Activated T-helper 1 cell treated with Interleukin-2 at 50 U/mL for 16 hours (primary cell): ENCODE measurements at places on chromosomes 5 and 9.

DNA sequence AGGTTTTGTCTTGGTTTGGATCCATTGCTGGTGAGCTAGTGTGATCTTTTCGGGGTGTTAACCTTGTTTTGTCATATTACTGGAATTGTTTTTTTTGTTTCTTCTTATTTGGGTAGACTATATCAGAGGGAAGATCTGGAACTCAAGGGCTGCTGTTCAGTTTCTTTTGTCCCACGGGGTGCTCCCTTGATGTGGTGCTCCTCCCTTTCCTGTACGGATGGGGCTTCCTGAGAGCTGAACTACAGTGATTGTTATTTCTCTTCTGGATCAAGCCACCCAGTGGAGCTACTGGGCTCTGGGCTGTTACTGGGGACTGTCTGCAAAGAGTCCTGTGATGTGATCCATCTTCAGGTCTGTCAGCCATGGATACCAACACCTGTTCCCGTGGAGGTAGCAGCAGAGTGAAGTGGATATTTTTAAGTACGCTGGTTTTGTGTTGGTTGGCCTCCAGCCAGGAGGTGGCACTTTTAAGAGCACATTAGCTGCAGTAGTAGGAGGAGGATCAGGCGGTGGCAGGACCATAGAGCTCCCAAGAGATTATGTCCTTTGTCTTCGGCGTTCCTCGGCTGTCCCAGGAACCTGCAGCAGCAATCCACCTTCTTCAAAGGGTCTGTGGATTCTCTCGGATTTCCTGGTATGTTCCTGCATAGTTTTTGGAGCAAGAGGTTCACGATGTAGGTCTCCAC is 27.2 kb downstream of the SCAMP1 start:
- DNase-seq = no peak

GRCh38 chr9:77708064-77708815 is 60.1 kb upstream of the GNA14 start:
- DNase-seq = no peak

GRCh38 chr5:1725641-1726468 is 73.8 kb downstream of the MRPL36 start:
- no peak for DNase-seq

DNA sequence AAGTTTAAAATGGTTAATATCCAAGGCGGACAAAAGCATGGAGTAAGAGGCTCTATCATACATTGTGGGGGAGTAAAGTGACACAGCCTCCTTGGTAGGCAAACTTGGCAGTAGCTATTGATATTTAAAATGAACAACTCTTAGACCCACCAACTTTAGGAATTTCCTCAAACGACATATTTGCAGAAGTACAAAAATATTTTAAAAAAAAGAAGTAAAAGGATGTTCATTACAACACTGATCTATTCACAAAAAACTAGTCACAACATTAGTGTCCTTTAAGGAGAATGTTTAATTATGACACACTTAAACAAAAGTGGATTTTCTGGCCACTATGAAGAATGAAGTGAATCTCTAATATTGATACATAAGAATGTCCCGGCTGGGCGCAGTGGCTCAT is 1.7 kb downstream of the ALG2 start:
- no peak for DNase-seq

DNA sequence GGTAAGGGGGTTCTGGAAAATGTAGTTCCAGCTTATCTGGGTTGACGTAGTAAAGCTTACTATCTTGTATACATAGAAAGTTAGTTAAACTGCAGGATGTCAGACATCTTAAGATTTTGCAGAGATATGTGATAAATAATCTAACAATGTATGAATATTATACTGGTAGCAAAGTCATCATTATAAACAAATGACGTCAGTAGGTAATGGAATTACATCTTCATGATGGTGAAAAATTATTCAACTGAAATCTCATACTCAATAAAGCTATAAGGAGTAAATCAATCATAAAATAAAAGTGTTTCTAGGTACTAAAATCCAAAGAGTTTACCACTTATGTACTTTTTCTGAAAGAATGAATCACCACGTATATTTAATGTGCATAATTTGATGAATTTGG is 217.3 kb upstream of the CDH10 start:
- DNase-seq = no peak

DNA sequence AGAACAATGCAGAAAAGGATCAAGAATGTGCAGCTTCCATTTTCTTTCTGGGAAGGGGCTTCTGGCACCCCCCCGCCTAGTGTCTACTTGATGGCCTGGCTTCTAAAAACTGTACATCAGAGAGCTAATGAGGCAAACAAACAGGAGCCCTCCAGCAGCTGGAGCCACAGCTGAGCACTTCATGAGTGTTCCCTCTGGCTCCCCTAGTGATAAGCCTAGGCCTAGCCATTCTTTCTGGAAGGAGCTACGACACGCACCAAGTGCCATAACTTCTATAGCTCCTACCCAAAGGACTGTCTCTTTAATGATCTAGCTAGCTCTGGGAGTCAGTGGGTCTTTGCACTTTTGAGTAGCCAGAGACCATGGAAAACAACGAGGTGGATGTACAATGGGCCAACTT is 66.1 kb downstream of the DNAH5 start:
- no peak for DNase-seq

GRCh38 chr9:127943011-127943662 is 5.5 kb upstream of the DPM2 start:
- no peak for DNase-seq

- DNase-seq = no peak
These were observed 244.1 kb downstream of the ADGRV1 start for GRCh38 chr5:90802474-90803317.

- no peak for DNase-seq
These were observed 74.2 kb upstream of the FSTL4 start for GRCh38 chr5:133686566-133686965.

GRCh38 chr5:51846015-51846414 is 462.8 kb downstream of the ISL1 start:
- no peak for DNase-seq

DNA sequence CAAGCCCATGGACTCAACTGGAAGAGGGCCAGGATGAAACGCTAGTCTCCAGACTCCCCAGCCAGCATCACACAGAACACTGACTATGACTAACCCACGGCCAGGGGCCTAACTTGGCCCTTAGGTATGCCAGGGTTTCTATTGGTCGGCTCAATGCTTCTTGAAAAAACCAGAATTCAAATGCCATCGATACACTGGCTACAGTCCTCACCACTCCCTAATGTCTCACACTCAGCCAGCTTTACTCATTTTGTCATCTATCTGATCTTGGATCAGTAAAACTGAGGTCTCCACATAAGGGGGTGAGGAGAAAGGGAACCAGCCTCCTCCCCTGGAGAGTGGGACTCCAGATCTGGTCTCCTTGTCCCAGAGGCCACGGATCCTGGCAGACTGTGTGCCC is 59.5 kb upstream of the FUBP3 start:
- no peak for DNase-seq

DNA sequence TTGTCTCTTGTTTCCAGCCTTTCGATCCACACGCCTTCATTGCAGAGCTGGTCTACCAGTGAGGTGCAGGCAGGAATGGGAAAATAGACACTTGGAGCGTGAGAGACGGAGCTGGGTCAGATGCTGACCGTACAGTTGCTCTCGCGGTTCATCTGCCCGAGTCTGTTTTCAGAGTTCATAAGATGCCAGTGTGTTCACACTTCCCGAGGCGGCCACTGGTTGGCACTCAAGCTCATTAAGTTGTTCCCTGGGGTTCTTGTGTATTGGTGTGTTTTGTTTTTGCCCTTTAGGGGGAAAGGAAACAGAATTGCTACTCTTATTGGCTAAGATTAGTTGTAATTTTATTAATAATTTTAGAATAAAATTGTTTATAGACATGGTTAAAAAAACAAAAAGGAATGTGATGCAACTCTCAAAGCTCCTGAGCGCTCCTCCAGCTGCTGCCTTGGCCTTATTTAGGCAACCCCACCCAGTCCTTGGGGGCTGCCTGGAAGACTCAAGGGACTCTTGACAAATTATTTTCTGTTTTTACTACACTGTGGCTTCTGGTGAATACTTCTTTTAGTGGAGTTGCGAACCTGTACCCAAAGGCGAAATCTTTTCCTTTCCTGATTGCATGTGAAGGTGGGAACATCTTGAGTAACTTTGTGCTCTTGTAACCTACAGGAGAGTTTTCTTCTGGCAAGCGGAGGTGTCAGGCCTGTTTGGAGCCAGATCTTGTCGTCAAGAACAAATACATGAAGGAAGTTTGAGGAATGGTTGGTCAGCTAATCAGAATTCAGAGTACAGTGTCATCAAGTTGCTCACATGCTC is 146.1 kb downstream of the MAST4 start:
- no peak for DNase-seq

GRCh38 chr9:94927048-94927761 is 200.7 kb downstream of the AOPEP start:
- DNase-seq = no peak

DNA sequence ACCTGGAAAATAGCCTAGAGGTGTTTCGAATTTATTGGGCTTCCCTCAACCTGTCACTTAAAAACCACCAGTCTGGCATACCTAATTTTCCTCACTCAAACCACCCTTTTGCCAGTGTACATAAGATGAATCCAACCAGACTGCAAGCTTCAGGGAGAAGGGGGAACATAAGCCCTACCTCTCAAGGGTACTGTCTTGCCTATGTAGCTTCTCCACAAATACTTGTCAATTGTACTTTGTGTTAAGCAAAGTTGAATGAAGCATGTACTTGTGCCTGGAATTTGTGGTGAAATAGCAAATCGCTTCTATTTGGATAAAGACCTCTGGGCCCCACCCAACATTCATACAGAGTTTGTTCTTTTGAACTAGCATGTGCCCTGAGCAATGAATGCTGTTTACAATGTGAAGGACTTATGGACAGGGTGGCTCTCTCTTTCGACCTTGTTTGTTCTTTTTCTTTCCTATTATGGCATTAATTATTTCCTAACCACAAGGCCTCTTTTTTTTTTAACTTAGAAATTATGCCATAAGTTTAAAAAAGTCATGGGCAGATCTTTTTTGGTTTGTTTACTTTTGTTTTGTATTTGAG is 580.2 kb downstream of the EBF1 start:
- no peak for DNase-seq

DNA sequence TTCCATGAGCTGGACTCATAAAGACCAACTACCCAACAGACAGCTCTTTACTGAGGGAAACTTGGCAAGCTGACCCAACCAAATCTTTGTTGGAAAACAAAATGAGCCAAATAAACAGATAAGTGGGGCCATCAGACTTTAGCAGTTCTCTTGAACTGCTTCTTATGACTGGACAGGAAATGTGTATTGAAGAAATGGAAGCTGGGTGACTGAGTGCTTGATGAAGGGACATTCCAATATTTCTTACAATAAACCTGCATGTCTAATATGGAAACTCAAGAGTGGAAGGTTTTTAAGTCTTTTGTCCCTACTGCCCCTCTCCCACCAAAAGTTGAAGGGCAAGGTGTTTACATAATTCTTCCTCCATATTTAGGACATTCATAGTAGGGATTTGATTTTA is 218.8 kb upstream of the NR4A3 start:
- no peak for DNase-seq

GRCh38 chr9:87498811-87499360 is 1.2 kb downstream of the DAPK1 start:
- DNase-seq = no peak

- DNase-seq = peak; percentile 46
These were observed 232.1 kb downstream of the MAN2A1 start for GRCh38 chr5:109921735-109922380.

GRCh38 chr5:33337637-33337992 is 103.2 kb upstream of the TARS1 start:
- DNase-seq = no peak

DNA sequence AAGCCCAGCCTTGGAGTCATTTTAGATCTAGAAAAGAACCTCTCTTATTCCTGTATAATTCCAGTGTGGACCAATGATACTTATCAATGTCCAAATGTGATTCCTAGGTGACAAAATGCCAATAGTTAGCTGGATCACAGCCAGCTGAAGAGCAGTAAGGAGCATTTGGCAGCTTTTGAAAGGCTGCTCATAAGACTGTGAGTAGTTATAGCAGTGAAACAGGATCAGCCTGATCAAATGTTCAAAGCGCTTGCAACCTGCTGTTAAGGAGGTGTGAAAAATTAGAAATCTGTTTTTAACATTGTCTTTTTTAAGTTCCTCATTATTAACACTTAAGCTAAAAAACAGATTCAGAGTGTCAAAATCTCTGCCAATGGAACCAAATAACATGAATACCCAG is 85.1 kb downstream of the SSBP2 start:
- DNase-seq = no peak

DNA sequence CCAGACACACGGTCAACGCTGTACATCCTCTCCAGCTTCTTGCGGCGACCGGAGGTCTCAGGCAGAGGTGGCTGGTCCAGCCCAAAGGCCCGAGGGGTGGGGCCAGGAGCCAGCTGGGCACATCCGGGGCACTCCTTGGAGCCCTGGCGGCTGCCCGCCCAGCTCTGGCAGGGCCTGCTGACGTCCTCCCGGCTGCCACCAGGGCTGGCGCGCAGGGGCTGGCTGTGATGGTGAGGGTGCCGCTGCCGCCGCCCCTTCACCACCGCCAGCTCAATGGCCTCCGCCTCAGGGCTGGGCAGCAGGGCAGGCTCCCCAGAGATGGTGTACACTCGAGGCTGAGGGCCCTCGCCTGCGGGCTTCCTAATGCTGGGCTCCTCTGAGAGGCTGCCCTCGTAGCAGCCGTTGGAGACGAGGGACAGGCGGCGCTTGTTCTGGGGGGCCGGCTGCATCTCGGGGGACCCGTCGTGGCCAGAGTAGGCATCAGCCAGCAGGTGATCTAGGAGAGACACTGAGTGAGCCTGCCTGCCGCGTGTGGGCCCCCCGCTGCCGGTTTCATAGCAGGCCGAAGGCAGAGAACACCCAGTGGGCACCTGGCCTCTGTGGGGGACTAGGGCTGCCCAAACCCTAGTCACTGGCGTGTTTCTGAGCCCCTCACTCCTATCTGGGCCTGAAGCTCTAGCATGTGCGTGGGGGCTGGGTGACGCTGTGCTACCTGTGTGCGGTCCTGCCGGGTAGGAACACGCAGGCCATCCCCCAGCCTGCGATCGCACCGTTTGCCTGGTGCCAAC is 1.5 kb downstream of the NSMF start:
- no peak for DNase-seq

DNA sequence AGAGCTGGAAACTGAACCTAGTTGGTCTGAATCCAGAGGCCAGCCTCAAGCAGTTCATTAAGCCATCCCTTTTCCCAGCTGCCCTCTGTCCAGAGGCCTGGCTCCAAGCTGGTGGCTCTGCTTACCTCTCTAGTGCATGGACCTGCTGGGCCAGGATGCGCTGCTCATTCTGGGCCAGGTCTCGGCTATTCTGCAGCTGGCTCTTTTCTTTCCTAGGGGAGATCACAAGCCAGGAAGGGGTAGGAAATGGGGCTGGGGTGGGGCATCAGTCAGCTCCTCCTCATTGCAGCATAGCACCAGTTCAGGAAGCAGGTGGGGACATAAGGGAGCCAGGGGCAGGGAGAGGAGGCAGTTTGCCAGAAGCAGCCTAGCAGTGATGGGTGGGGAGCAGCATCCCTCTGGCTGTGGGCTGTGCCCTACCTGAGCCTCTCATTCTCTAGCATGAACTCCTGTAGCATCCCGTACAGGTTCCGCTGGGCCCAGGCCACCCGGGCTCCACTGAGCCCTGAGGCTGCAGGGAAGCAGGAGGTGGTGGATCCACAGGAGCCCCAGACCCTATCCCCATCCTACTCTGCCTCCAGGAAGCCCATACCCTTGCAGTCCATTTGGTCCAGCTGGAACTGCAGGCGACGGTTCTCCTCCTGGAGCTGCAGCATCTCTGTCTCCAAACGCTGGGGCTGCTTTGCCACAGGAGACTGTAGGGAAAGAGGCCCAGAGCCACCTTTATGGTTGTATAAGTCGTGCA is 5.2 kb downstream of the KIF12 start:
- no peak for DNase-seq
